ENCODE measurements at places on chromosomes 1 and 21. TPM values are rescaled to one million over a fixed set of nuclear protein-coding genes. Genes with fewer than 3 reads are reported as not detected.

SDF4 gene
- total RNA-seq: 211 TPM

FCAMR gene
- total RNA-seq: not detected

DNA sequence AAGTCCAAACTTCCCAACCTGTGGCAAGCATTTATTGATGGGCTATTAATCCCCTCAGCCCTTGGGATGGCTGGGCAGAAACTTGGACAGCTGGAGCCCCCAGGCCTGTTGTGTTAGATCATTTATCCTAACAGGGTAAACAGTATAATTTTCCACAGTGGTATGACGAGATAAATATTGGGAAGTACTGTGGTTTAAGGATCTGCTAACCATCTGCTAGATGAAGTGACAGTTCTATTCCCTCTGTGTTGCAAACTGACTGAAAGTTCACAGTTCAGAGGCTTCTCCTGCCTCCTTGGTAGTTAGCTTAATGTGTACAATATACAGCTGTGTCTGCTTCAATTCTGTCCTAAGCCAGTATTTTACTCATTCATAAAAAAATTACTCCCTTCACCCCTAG lies 127.5 kb upstream of the CHODL start:
- DNase-seq: no peak
- no peak overlapping the region for H3K4me3 ChIP-seq
- H3K27ac ChIP-seq: no peak overlapping the region
- no peaks in the 10 kb centered on the region for H3K27me3 ChIP-seq
- no peaks in the 10 kb centered on the region for H3K4me1 ChIP-seq
- H3K36me3 ChIP-seq: no peaks in the 10 kb centered on the region

TGFB2 gene
- total RNA-seq: 0.94 TPM

GRCh38 chr1:58932859-58933598 lies 149.2 kb upstream of the JUN start:
- no peak overlapping the region for H3K27ac ChIP-seq
- peak; percentile 32 for DNase-seq
- no peaks in the 10 kb centered on the region for H3K27me3 ChIP-seq
- no peaks in the 10 kb centered on the region for H3K36me3 ChIP-seq
- no peaks in the 10 kb centered on the region for H3K4me1 ChIP-seq
